ENCODE measurements at places on chromosomes 16 and 17.

DNA sequence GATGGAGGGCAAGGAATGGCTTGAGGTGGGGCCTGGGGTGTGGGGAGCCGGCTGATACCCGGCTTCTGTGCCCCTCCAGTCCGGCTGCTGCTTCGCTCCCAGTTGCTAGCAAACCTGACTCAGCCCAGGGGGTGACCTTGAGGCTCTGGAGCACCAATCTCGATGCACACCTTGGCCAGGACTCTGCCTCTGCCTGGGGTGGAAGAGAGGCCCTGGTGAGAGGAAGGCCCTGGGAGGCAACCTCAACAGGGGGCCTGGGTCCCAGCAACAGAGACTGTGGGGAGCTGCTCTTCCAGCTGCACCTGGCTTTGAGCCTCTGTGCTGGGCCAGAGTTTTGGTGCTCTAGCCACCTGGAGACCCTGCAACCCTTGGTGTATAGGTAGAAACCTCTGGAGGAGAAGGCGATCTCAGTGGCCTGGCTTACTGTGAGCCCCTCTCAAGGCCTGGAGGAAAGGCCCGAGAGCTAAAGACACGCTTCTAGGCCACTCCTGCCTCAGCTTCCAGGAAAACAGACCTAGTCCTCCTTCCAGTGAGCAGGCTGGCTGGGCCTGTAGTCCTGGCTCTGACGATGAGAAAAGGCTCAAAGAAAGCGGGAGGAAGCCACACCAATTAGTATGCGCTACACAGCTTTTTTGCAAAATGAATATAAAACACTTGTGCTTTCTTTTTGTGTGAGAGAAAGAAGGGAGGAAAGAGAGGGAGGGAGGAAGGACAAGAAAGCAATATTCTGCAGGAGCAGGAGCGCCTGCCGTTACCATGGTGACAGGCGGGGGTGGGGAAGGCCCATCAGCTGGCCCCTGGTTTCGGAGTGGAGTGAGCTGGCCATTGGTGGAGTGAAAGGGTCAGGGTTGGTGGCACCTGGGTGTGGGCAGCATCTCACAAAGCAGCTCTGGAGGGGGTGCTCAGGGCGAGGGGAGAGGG, 51.0 kb downstream of the VAC14 start:
- no peak for DNase-seq

GRCh38 chr17:30921544-30922196, at the start of gene ADAP2:
Gene ADAP2, plus strand, starts transcription at chr17:30921945. Its CDS starts 70 bp downstream, at chr17:30922015.
- no peak for DNase-seq

GRCh38 chr16:1216296-1216619, 8.8 kb downstream of the TPSG1 start:
- DNase-seq: no peak

- no peak for DNase-seq
Observed at GRCh38 chr16:785563-786535, 2.3 kb downstream of the RPUSD1 start.

DNA sequence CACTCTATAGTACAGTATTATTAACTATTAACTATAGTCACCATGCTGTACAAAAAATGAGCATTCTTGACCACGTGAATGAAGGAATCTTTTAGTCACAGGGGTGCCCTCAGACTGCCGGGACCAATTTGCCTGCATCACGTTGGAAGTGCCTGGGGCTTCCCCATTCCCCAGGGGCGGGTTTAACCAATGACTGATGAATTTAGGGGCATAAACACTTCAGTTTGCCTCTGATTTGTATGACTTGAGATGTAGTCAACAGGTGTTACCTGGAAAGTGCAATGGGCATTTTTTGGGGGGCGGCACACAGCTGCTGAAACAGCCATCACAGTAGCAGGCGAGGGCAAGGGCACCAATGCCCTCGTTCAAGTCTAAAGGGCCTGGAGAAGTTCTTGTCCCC, 8.7 kb upstream of the PYY start:
- no peak for DNase-seq

DNA sequence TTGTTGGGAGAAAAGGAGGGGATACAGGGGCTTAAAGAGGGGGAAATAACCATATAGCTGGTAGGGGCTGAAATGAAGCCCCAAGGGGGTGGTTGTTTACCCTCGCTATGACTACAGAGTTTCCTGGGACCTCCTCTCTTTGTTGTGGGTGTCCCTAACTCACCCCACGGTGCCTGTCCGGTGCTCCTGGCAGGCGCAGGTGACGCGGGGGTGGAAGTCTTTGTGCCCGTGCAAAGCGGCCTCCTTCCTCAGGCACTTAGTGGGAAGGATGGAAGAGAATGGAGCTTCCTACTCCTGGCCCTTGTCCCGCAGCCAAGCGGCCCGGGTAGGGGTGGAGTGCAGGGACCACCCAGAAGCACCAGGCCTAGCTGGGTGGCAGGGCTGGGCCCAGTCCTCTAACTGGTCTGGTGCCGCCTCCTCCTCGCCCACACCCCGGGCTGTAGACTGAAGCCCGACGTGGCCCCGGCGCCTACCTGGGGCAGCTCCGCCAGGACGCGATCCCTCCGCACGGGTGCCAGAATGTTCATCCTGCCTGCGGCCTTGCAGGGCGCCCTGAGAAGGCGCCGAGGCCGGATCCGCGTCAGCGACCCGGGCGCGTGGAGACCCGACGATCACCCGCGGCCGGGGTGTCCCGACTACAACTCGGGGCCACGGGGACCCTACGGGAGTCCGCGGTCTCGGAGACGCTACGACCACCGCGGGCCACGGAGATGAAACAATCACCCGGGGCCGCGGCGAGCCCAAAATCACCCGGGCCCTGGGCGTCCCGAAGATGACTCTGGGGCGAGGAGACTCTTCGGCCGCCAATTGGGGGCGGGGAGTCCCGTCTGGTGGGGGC, 709 bp downstream of the RAB34 start:
- DNase-seq: no peak

- no peak for DNase-seq
Observed at GRCh38 chr16:85851034-85851785, 47.8 kb upstream of the IRF8 start.

GRCh38 chr17:39486242-39486641, 25.0 kb downstream of the CDK12 start:
- DNase-seq: no peak

DNA sequence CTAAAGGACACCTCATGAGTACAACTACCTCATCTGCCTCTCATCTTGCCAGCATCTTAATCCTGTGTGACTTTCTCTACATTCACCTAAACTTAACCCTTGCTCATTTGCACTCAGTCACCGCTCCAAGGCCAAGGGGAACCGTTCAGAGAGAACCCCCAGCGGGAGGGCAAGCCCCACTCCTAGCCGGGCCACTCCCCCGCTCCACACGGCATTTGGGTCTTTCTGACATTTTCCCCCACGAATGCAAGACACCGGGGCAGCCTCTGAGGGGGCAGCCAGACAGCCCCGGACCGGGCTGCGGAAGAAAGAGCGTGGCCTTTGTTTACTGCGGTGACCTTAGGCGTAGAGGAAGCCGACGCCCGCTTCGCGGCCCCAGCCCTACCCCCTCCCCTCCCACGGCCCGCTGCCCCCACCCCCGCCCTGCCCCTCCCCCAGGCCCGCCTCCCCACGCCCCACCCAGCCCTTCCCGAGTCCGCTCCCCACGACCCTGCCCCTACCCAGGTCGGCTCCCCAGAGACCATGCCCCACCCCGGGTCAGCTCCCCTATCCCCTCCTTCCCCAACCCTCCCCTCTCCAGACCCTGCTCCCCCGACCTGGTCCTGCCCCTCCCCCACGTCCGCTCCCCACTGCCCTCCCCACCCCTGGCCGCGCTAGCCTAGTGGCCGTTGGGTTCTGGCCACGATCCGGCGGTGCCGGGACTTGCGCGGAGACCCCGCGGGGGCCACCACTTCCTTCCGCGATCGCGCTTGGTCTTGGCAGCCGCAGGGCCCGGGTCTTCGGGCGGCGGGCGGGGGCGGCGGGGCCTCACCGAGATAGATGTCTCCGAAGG, 789 bp downstream of the CSNK1D start:
- DNase-seq: no peak

DNA sequence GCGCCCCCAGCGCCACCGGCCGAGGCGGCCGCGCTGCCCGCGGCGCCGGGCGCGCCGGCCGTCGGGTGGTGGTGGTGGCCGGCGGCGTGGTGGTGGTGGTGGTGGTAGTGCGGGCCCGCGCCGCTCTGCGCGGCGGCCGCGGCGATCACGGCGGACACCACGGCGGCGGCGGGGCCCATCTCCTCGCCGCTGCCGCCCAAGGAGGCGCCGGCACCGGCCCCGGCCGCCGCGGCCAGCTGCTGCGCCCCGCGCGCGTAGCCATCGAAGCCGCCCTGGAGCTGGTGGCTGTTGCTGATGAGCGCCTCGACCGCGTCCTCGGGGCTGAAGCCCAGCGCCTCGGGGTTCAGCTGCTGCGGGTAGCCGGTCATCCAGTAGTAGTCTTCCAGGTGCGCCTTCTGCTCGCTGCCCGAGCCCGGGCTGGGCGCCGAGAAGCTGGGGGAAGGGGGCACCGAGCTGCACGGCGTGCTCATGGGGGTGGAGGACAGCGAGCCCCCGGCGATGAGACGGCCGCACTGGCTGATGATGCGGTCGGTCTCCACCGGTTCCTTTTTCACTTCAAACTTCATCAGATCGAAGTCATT, 1.2 kb downstream of the MAF start:
- no peak for DNase-seq

DNA sequence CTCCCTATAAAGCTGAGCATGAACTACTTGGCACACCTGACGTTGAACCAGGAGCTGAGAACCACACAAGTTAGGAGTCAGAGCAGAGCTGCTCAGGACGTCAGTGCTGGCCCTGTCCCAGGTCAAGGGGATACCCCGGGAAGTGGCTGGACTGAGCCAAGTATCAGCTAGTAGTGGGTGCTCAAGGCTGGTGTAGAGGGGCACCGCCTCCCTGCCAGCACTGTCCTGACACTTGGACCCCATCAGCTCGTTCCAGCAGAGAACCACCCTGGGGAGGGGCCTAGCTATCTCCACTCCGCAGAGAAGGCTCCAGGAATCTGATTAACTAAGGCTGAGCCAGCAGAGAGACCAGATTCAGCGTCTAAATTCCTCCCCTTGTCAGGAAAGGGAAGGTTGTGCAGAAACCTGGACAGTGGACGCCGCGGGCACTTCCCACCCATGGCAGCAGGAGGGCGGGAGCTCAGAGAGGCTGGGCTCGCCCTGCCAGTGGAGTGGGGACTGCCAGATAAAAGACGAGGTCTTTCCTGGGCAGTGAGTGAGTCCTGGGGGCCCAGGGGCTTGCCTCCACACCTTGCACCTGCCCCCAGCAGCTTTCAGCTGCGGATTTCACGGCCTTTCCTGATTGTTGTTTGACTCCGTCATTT, 21.0 kb downstream of the C16orf90 start:
- DNase-seq: no peak

DNA sequence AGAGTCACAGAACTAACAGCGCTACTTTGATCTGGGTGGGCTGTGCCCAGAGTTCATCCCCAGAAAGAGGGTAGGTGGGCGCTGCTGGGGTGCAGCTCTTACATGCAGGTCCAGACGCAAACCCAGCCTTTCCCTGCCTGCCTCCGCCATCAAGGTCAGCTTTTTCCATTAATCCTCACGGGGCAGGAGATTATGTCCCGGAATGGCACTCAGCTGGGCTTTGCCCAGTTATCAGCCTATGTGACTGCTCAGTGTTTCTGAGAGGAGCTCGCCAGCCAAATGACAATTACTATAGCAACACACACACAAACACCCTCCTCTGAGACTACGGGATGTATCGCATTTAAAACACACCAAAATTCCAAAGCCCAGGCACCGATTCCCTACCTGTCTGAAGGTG, 20.1 kb downstream of the GLYR1 start:
- no peak for DNase-seq

GRCh38 chr17:73564843-73565242, 79.4 kb downstream of the SDK2 start:
- no peak for DNase-seq

DNA sequence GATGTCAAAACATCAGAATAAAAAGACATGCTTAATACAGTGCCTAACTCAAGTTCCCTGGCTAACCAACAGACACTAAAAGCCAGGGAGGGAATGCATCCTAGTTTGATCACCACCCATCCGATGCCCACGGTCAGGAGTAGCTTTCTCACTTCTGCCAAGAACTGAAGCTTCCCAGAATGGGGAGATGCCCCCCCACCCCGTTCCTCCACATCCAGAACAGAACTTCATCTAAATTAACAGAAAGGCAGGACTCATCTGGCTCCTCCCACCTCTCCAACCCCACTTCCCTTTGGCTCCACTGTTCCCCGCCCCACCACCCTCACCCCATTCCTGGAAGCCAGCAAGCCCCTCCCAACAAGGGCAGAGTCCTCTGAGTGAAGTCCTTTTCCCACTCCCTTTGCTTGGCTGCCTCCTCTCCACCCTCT, 33.7 kb downstream of the GDE1 start:
- no peak for DNase-seq

DNA sequence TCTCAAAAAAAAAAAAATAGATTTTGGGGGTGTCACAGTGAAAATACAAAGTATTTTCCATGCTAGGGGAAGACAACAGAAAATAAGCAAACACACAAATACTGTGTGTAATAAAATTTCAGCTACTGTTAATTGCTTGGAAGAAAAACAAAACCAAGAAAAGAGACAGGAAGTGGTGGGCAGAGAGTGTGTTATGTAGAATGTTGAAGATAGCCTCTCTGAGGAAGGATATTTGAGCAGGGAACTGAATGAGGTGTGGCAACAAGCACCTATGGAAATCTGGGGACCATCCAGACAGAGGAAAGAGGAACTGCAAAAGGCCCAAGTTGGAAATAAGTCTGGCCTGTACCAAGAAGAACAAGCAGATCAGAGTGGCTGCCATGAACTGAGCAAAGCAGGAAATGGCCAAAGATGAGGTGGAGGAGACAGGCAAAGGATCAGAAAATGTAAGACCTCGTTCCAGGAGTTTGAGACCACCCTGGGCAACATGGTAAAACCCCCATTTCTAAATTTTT, 7.8 kb upstream of the USP31 start:
- DNase-seq: no peak

GRCh38 chr17:79086609-79087427, 12.2 kb downstream of the ENGASE start:
- no peak for DNase-seq

- no peak for DNase-seq
Observed at GRCh38 chr16:74315059-74315458, 18.4 kb downstream of the PSMD7 start.

- DNase-seq: no peak
Observed at GRCh38 chr17:72863526-72864211, 228.8 kb downstream of the SLC39A11 start.

- no peak for DNase-seq
Observed at GRCh38 chr16:79092846-79093245, 507.7 kb downstream of the MAF start.

DNA sequence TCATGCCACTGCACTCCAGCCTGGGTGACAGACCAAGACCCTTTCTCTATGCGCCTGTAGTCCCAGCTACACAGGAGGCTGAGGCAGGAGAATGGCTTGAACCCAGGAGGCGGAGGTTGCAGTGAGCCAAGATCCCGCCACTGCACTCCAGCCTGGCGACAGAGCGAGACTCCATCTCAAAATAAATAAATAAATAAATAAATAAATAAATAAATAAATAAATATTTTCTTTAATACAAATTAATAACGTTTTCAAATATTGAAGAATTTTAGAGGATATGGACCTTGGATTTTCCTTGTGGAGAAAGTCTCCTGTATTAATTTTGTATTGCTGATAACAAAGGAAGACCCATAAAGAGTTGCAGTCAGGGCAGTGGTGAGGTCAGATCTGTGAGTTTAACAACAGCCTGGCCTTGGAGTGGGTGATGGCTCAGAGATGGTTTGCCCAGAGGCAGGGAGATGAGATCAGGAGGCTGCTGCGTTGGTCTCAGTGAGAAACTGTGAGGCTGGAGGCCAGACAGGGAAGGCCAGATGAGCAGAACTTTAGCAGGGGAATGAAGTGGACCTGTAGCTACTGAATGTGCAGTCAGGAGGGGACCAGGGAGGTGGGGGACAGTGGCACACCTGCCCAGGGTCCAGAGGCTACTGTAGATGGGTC, 4.4 kb upstream of the ASGR1 start:
- no peak for DNase-seq

- DNase-seq: no peak
Observed at GRCh38 chr16:82459580-82460256, 167.1 kb upstream of the CDH13 start.

Measured in brain pericyte (primary cell).